Glutamatergic neuron (in vitro differentiated cells): ENCODE measurements at places on chromosomes 16 and 17.
A peak's percentile ranks its signal among the peaks of the same experiment; 100 is the strongest.

- no peak for DNase-seq
Measured at GRCh38 chr17:6162216-6162615, 92.0 kb downstream of the WSCD1 start.

GRCh38 chr17:43816336-43817320, 16.3 kb downstream of the MPP3 start:
- no peak for DNase-seq

- no peak for DNase-seq
Measured at GRCh38 chr17:63275971-63276745, 169.9 kb downstream of the CYB561 start.

- no peak for DNase-seq
Measured at GRCh38 chr17:2239882-2240430, 63.6 kb downstream of the SMG6 start.

DNA sequence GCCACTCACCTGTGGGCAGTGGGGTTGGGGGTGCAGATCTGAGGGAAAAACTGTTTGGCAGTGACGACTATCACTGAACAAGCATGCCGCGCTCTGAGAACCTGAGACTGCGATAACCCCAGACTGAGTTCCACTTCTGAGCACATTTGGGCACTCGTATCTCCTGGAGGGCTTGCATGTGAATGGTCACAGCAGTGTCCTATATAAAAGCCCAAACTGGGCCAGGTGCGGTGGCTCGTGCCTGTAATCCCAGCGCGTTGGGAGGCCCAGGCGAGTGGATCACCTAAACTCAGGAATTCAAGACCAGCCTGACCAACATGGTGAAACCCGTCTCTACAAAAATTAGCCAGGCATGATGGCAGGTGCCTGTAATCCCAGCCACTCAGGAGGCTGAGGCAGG, 18.7 kb downstream of the ATP2C2 start:
- DNase-seq, result no peak

DNA sequence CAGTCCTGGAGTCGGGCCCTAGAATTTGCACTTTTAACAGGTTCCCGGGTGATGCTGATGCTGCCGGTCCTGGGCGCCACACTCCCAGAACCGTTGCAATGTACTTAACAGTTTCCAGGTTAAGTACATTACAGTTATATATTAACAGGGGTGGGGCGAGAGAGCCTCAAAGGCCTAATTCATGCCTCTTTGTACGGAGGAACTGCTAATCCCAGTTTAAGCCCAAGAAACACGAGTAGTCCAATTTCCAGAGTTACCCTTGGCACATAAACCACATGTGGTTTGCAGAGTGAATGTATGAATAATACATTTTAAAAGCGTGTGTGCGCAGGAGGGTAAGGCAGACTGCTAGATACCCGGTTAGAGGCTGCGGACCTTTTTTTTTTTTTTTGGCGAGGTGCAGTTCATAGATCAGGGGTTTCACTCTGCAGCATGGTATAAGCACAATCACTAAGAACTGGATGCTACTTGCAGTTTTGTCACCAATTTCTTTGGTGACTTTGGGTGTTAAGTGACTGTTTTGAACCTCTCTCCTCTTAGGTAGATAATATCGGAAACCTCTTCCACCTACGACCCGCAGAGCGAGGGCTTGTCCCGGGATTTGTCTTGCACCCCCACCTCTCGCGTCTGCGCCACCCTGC, 713 bp downstream of the COX11 start:
- no peak for DNase-seq

- no peak for DNase-seq
Measured at GRCh38 chr17:65008882-65009281, 47.7 kb downstream of the GNA13 start.

GRCh38 chr16:13039526-13039925, 138.1 kb downstream of the SHISA9 start:
- no peak for DNase-seq

GRCh38 chr17:17506181-17506741, 10.1 kb upstream of the RASD1 start:
- DNase-seq, result peak; percentile 14

DNA sequence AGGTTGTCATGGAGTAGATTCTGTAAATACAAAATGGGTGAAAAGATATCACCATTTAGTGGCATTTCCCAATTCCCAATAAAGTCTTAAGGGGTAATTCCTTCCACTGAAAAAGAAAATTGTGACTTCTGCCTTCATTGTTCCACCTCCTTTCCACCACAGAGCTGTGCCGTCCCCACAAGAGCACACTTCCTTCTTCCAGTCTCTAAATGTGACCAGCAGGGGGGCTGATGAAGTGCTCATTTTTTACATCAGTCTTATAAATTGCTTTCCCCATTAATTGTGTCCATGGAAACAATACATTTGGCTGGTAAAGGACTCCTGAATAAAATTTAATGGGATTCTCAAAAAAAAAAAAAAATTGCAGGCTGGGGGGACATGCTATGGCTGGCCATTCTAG, 260.8 kb upstream of the PSMD7 start:
- DNase-seq, result no peak

- peak; percentile 89 for DNase-seq
Measured at GRCh38 chr16:1054660-1055556, 17.6 kb upstream of the SSTR5 start.

DNA sequence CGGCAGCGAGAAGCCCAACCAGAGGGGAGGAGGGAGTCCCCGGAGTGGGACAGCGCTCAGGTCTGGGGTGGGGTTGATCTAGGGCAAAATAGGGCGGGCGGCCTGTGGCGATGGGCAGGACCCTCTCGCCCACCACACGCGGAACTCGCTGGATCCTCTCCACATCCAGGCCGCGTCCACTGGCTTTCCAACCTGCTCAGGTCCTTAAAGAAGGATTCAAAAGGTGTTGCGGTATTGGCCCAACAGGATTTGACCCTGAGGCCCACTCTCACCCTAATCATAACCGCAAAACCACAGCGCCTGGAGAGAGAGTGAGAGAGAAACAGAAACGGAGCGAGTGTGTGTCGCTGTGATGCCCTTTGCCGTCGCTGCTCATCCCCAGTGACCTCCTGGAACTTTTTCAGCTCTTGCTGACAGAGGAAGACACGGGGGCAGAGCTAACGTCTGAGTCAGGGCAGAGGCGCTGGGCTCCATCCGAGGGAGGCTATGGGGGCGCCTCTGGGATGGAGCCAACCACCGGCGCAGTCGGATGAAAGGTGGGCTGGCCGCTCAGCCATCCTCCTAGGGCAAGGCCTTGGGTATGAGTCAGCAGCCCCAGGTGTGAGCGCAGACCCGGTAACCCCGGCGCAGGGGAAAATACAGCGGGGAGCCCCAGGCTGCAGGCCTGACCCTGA, 16.7 kb upstream of the OR1F1 start:
- no peak for DNase-seq

DNA sequence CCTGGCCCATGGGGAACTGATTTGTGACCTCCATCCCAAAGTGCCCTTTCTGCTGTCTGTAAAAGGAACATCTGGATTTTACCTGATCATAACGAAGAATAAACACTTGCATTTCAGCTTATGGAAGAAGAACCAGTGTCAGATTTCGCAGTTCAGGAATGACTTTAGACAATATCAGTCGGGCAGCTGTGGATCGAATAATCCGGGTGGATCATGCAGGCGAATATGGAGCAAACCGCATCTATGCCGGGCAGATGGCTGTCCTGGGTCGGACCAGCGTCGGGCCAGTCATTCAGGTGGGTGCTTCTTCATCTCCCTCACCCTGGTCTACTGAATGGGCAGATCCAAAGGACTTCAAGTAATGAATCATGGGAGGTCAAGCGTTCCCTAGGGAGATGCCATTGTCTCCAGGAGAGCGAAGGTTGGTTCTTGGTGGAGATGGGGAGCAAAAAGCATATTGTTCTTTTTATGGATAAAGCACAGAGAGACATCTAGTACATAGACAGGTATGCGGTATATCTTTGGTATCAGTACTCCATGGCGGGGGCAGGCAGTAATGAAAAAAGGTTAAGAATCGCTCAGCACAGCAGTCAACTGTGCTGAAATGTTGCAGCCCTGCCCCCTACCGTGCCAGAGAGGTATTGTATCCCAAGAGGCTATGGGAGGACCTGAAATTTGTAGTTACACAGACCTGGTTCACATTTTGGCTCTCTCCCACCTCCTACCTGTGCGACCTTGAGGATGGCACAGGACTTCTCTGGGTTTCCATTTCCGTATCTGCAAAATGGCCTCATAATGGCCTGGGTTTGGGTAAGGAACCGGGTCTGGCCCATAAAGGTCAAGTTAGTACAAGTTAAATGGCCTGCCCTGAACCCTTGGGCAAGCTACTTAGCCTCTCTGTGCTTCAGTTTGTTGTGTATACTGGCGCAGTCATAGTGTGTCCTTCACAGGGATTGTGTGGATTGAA, 4.7 kb downstream of the COQ7 start:
- peak; percentile 65 for DNase-seq

GRCh38 chr17:27862004-27862403, 31.2 kb downstream of the LYRM9 start:
- no peak for DNase-seq

- no peak for DNase-seq
Measured at GRCh38 chr17:81878294-81878693, 7.2 kb upstream of the ARHGDIA start.

DNA sequence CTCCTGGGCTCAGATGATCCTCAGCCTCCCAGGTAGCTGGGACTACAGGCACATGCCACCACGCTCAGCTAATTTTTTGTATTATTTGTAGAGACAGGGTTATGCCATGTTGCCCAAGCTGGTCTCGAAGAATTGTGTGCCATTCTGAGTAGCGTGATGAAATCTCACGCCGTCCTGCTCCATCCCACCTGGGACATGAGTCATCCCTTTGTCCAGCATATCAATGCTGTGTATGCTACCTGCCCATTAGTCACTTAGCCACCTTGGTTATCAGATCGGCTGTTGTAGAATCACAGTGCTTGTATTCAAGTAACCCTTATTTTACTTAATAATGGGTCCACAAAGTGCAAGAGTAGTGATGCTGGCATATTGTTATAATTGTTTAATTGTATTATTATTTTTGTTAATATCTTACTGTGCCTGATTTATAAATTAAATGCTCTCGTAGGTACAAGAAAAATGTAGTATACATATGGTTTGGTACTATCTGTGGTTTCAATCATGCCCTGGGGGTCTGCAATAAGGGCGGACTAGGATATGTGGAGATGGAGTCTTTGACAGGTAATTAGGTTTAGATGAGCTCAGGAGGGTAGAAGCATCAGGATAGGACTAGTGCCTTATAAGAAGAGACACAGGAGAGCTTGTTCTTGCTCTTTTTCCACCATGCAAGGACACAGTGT, 26.6 kb upstream of the SLC13A2 start:
- no peak for DNase-seq

- DNase-seq, result no peak
Measured at GRCh38 chr16:4085405-4085970, 30.8 kb downstream of the ADCY9 start.

DNA sequence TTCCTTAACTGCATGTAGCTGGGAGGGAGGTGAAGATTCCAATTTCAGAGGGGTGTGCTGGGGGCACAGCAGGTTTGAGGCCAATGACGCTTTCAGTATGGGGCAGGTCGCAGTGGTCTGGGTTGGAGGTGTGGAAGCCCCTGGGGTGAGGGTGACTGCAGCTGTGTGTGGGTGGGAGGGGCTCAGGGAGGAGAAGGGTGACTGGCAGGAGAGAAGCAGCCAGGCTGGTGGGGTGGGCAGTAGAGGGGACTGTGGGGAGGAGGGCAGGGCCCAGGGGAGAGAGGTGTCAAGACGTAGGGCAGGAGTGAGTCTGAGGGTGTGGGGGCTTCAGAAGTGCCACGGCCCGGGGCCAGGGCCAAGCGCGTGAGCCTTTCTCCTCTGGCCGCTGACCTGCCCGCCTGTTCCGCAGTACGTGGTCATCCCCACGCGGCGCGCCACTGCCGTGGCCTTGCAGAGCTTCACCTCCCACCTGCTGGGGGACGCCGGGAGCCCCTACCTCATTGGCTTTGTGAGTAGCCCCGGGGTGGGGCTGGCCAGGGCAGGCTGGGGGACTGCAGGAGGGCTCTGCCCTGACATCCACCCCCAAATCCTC, 19.4 kb downstream of the MYBBP1A start:
- DNase-seq, result peak; percentile 24

- no peak for DNase-seq
Measured at GRCh38 chr17:15351925-15352324, 10.5 kb upstream of the TEKT3 start.

DNA sequence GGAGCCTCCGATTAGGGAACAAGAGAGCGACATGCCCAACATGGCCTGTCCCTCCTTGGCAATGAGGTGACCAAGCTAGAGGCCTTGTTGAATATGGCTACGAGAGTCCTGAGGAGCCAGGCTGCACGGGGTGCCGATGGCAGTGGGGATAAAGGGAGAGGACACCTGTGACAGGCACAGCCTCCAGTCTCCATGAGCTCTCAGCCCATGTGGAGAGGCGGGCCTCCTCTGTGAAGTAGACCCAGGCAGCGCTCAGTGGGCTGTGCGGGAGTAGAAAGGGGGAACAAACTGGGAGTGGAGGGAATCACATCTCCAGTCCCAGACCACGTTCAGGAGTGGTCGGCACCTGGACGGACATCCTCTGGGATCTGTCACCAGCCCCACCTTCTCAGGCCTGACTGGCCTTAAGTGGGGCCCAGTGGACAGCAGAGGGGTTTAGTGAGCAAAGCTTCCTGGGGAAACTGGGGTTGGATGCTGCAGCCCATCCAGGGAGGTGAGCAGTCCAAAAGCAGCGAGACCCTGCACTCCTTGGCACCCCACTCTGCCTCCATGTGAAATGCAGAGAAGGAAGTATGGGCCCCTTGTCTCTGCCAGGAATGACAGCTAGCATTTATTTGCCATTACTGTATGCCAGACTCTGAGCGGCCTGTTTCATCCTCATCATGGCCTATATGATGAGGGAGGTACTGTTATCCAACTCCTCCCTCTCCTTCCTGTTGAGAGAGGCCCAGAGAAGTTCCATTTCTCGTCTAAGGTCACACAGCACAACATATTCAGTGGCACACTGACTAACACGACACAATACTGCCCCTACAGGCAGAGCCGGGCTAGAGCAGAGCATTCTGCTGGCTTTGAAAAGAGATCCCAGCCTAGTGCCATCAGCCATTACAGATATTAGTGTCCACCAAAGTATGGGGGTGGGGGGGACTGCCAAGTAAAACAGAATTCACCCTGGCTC, 4.5 kb upstream of the TMEM92 start:
- peak; percentile 82 for DNase-seq

- DNase-seq, result no peak
Measured at GRCh38 chr16:10888320-10888937, 11.4 kb downstream of the CIITA start.

GRCh38 chr17:64599187-64599676, 62.9 kb downstream of the SMURF2 start:
- no peak for DNase-seq

- DNase-seq, result no peak
Measured at GRCh38 chr17:48540213-48540612, 4.7 kb downstream of the HOXB2 start.

GRCh38 chr17:78842881-78843565, 2.4 kb upstream of the USP36 start:
- peak; percentile 66 for DNase-seq
